ENCODE measurements at places on chromosomes 11 and 22.

DNA sequence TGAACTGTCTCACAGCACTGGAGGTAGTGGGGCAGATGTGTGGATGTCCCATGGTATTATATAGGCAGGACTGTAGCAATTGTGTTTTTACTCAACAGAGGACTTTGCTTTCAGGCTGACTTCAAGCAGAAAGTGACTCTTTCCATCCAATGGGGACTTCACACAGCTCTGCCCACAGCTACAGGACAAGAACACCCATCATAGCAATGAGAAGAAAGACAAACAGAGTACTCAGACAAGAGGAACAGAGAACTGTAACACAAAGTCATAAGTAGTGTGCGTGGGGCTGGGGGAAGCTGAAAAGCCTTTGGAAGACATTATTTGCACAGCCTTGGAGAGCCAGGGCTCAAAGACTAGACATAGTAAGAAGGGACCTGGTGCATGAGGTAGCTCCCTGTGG lies 70.3 kb downstream of the CCDC81 start:
- no peak for DNase-seq

- DNase-seq, result peak; percentile 81
Measured at GRCh38 chr11:119179983-119180382, 5.3 kb upstream of the NHERF4 start.

- DNase-seq, result no peak
Measured at GRCh38 chr11:19511066-19511412, 201.6 kb upstream of the NAV2 start.

DNA sequence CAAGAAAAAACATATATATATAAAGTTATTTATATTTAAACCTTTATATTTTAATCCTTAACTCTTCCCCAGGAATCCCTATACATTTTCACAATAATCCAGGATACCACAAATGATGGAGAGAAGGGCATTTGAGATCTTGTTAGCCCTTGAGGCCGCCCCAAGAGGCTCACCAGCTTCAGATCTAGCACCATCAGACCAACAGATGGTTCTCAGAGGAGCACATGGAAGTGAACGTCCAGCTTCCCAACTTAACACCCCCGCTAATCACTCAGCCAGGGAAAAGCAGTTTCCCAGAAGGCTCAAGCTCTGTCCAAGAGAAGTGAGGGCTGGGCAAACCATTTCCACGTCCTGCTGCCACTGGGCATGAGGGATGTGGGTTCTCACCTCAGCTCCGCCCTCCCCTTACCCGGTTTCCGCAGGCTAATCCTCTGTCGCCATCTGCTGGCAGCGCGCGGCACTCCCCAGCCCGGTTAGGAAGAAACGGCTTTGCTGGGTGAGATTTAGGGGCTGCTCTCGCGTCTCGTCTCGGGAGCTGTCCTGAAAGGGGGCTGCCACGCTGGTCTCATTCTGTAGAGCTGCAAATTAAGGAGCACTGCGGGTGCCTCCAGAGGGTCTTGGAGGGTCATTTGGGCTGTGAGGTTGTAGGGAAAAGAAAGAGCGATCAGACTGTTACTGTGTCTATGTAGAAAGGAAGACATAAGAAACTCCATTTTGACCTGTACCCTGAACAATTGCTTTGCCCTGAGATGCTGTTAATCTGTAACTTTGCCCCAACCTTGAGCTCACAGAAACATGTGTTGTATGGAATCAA lies 6.8 kb upstream of the FAM111A start:
- peak; percentile 48 for DNase-seq

DNA sequence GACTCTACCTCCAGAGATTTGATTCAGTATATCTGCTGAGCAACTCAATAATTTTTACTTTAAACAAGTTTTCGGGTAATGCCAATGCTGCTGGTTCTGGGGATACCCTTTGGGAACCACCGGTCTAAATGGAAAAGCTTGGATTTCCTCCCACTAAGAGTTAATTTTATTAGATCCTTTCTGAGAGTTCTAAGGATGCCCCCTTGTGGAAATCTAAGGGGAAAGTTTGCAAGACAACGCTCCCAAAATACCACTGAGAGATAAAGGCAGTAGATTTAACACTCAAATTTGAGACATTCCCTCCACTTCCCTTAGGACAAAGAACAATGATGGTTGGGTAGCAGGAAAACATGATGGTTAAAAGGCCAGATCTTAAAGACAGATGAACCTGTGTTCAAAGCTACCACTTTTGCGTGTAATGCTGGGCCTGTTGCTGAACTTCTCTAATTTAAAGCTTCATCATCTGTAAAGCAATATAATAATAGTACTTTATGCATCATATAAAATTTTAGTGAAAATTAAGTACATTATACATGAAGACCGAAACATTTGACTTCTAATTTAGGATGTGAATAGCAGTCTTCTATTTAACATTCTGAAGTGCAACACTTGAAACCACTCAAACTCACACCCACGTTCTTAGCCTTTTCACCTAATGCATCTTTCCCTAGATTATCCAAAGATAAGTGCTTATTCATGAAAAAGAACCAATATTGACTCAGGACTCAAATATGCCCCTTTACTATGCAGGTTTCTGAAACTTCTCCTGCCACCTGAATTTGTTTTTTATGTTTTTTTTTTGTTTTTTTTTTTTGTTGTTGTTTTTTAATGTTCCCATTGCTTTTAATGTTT lies 110.1 kb upstream of the LUZP2 start:
- DNase-seq, result no peak

DNA sequence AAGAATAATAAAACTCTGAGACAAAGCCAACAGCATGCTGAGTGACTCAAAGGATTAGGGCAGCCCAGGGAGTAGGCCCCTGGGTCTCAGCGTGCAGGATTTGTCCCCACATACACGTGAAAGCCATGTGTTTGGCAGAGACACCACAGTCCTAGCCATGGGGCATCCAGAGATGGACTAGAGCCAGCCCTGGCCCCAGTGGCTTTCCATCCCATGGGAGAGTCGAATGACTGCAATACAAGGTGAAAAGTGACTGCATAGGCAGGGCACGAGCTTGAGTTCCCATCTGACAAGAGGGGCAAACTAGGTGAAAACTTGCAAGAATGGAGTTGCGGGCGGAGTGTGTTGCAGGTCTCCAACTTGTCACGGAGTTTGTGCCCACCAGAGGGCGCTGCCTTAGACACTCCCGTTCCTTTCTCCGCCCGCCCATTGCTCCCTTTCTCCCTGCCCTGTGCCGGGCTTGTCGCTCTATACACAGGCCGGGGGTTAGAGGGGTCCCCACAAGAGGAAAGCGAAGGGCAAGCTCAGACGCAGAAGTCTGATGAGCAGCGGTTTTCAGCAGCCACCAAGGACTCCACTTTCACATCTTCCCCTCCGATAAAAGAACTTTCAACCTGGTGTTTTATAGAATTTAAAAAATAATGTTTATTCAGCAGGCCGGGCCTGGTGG lies 24.2 kb downstream of the TSKU start:
- DNase-seq, result no peak

- no peak for DNase-seq
Measured at GRCh38 chr11:117434481-117434880, 106.8 kb downstream of the CEP164 start.

GRCh38 chr22:37932821-37933578 lies 20.4 kb downstream of the C22orf23 start:
- DNase-seq, result peak; percentile 14

- DNase-seq, result no peak
Measured at GRCh38 chr11:124839972-124840621, 25.1 kb upstream of the ROBO3 start.

DNA sequence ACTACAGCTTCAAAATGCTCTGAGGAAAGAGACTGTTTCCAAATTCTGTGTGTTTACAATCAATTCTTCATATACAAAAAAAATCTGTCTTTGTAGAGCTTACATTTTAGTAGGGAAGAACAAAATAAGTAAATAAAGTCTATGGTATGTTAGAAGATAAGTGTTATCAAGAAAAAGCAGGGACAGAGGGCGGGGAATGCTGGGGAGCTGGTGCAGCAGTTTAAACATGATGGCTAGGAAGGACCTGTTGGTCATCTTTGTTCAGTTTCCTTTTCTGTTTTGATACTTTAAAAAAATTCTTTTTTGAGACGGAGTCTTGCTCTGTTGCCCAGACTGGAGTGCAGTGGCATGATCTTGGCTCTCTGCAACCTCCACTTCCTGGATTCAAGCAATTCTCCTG lies 16.1 kb downstream of the TMEM25 start:
- DNase-seq, result no peak

GRCh38 chr22:38707346-38707745 lies 1.6 kb downstream of the GTPBP1 start:
- DNase-seq, result no peak

- DNase-seq, result no peak
Measured at GRCh38 chr11:2269601-2270321, 627 bp downstream of the ASCL2 start.

DNA sequence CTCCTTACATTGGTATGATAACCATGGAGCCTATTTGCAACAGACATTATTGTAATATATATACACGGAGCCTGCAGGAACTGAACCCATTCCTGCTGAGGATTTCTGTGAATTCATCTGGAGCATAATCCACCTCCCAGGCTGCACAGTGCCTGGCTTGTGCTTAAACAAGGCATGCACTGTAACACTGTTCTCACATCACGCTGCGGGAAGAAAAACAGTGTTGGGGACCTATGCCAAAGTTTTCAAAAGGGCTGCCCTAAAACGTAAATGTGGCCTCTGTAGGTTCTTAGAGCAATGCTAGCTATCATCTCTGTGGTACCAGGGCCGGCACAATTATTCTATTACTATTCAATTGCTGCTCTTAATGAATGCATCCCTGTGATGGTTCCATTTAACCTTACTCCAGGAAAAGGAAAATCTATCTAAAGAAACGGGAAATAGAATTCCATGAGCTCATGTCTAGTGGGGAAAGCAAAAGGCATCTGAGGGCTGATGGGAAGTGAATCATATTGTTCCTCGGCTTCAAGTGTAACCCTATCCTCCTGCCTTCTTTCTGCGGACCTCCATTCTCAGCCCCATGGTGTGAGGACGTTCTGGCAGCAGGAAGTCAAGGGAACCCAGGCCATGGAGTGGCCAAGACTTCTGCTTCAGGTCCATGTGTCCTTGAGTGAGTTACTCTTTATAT lies 525.5 kb downstream of the SOX6 start:
- DNase-seq, result no peak

DNA sequence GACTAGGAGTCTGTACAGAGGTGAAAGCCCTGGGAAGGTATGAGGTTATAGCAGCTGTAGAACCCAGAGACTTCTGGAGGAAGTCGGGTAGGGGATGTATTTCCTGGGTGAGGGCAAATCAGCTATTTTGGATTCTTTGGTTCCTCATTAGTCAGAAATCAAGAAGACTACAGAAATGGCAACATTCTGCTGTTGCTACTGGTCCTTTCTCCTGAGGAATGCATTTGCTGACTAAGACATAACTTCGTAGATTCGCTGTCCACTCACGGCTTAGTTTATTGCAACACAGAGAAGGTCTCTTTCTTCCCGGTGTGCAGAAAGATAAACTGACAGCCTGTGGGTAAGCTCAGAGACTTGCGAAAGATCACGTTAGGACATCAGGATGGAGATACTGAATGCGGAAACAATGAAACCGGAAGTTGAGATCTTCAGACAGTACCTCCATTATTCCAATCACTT lies 25.3 kb upstream of the SESN3 start:
- no peak for DNase-seq

- DNase-seq, result no peak
Measured at GRCh38 chr11:105177658-105178057, 38.1 kb upstream of the CARD18 start.

GRCh38 chr11:67516806-67517205 lies 6.4 kb downstream of the CABP2 start:
- no peak for DNase-seq

- DNase-seq, result no peak
Measured at GRCh38 chr11:103284260-103284659, 175.0 kb downstream of the DYNC2H1 start.

- DNase-seq, result no peak
Measured at GRCh38 chr11:108536783-108537182, 38.6 kb upstream of the POGLUT3 start.

DNA sequence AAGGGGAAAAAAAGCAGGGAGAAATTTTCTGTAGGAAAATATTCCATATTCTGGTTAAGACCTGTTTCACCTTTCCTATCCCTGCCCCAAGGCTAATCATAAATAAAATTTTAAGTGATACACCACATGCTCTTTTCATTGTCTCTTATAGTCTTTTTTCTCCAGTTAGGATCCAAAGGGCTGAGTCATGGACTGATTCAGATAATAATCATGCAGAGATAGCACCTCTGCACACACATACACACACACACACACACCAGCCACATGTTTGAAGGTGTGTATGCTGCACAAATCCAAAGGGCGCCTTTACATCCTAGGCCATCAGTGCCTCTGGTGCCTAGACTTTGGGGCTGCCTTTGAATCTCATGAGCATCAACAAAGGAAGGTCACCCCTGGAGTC lies 35.5 kb upstream of the CWF19L2 start:
- no peak for DNase-seq

DNA sequence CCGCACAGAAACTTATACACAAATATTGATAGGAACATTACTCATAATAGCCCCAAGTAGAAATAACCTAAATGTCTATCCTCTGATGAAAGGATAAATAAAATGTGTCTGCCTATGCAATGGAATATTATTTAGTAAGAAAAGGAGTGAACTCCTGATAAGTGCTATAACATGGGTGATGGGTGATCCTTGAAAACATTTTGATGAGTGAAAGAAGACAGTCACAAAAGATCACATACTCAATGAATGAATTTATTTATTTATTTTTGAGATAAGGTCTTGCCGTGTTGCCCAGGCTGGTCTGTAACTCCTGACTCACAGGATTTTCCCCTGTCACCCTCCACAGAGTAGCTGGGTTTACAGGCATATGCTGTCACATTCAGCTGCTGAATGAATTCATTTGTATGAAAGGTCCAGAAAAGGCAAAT lies 17.3 kb downstream of the RNF121 start:
- no peak for DNase-seq

DNA sequence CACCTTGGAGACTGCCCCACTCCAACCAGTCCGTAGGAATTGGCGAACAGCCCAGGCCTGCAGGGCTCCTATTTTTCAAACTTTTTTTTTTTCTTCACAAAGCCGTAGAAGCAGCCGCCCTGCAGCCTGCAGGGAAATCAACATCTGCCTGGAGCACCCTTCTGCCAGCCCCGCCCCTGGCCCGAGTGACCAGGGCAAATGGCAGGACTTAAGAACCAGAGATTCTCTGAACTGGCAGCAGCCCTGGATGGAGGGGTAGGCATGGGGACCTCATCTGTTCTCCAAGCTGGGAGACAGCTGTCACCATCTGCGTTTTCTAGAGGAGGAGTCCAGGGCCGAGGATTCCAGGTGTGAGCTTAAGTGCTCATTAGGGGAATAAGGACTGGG lies 5.6 kb downstream of the SCN2B start:
- DNase-seq, result no peak

DNA sequence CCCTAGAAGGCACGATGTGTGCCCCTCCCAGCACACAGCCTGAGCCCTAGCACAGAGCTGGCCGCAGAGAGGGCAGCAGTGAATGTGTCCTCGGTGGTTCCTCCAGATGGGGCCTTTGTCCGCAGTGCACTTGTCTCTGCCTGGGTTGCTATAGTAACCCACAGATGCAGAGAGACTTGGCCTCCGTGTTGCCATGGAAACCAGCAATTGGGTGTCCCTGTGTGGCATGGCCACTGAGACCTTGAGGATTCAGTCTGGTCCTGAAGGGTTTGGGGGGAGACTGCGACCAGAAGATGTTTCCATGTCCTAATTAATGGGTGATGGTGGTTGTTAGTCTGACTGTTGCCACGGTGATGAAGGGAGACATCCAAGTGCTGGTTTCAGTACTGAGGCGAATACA lies 42.6 kb upstream of the TUB start:
- no peak for DNase-seq

- DNase-seq, result no peak
Measured at GRCh38 chr11:97966901-97967300, 1053.8 kb upstream of the CNTN5 start.

- no peak for DNase-seq
Measured at GRCh38 chr22:27625769-27626674, 175.5 kb downstream of the MN1 start.

- no peak for DNase-seq
Measured at GRCh38 chr11:76554767-76555166, 109.9 kb downstream of the EMSY start.

All from NCI-H2107 (cell line).